ENCODE measurements at places on chromosomes 3 and 15. TPM values are rescaled to one million over a fixed set of nuclear protein-coding genes. Genes with fewer than 3 reads are reported as not detected.
A peak's percentile ranks its signal among the peaks of the same experiment; 100 is the strongest.

EXD1 gene
- not detected for total RNA-seq

- no peak overlapping the region for H3K27ac ChIP-seq
- H3K36me3 ChIP-seq, result no peaks in the 10 kb centered on the region
- H3K4me3 ChIP-seq, result no peak overlapping the region
- peaks cover 18% of the 10 kb centered on the region for H3K27me3 ChIP-seq
- DNase-seq, result no peak
Observed at GRCh38 chr3:36597422-36597821, 166.9 kb downstream of the DCLK3 start.

DNA sequence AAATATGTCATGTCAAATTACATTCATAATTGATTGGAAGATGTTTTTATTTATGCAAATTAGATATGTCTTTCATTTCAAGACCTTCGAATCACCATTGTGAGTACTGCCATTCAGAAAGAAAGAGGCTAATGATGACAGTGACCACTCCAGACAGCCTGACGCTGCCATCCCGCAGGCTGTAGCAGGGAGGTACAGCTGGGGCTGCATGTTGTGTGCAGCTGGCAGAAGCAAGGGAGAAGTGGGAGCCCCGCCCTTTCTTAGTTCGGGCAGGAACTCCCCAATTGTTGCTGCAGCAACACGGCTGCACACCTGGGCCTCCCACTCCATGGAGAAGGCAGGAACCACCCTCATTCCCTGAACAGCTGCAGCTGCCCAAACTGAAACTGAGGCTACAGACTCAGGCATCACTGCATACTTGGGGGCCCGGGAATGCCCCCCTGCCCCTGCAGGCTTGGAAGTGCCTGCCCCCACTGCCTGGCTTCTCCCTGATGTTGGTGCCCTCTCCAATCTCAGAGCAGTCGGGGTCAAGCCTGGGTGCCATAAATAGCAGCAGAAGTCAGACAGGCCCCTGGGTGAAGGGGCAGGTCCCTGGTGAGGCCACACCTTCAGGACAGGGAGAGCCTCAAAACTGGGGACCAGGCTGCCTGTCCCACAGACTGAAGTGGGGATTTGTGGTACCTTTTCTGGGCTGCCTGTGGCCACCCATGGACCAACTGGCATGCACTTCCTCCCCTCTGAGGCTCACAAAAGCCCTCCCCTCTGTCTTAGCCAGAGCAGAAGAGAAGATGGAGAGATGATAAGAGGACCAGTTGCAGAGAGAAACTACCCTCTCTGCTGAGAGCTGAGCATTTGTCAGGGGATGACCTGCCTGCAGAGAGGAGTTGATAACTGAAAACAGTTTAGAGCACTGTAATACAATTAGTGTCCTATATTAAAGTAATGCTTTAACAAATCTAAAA is 964.6 kb downstream of the SI start:
- no peak overlapping the region for H3K4me3 ChIP-seq
- peak; percentile 68 for DNase-seq
- H3K4me1 ChIP-seq, result no peaks in the 10 kb centered on the region
- no peak overlapping the region for H3K27ac ChIP-seq

- no peak for DNase-seq
- H3K27me3 ChIP-seq, result no peaks in the 10 kb centered on the region
Observed at GRCh38 chr3:177364236-177364635, 167.0 kb upstream of the TBL1XR1 start.

Data from chondrocyte (in vitro differentiated cells).